ENCODE measurements at places on chromosomes 3 and 15.
A peak's percentile ranks its signal among the peaks of the same experiment; 100 is the strongest.

- DNase-seq, result no peak
Observed at GRCh38 chr3:32470362-32470761, 32.3 kb downstream of the CMTM6 start.

- DNase-seq, result peak; percentile 21
Observed at GRCh38 chr3:23113455-23114171, 89.5 kb upstream of the UBE2E2 start.

GRCh38 chr3:154274348-154274747 lies 49.9 kb downstream of the DHX36 start:
- DNase-seq, result no peak

- DNase-seq, result no peak
Observed at GRCh38 chr15:44573386-44573785, 36.4 kb downstream of the EIF3J start.

DNA sequence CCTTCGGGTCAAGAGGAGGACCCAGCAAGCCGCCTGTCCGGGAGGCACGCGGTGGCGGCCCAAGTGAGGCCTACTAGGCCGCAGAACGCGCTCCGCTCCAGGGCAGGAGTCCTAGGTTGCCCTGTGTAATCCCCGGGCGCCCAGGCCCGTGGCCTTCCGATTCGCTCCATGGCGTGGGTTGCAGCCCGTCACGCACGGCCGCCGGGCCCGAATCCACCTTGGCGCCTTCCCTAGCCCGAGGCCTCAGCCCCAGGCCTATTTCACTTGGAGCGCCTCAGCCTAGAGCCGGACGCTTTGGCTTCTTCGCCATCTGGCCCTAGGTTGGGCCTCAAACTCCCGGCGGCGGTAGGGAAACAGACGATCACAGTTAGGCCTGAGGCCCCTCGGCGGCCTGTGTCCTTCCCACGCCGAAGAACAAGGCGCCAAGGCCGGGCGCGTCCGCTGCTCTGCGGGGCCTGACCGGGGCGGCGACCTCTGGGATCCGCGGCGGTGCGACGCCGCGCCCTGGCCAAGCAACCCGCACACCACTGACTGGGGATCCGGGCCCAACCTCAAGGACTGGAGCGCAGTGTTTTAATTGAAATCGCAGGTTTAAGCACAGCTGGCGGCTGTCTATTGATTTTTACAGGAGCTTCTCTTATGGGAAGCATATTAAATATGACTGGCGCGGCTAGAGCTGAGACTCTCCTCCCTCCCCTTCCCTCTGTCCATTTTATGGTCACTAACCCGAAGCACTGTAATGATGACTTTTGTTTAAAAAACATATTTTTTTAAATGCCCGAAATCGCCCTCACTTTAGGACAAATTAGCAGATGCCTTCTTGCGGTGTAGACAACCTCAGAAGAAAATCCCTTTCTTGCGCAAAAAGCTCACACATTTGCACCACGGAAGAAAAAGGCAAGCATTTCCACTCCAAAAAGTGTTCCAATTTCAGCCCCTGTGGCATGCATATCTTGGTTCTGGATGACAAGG lies 3.8 kb upstream of the FEZF2 start:
- DNase-seq, result no peak

- no peak for DNase-seq
Observed at GRCh38 chr15:57165992-57166391, 210.3 kb upstream of the CGNL1 start.

DNA sequence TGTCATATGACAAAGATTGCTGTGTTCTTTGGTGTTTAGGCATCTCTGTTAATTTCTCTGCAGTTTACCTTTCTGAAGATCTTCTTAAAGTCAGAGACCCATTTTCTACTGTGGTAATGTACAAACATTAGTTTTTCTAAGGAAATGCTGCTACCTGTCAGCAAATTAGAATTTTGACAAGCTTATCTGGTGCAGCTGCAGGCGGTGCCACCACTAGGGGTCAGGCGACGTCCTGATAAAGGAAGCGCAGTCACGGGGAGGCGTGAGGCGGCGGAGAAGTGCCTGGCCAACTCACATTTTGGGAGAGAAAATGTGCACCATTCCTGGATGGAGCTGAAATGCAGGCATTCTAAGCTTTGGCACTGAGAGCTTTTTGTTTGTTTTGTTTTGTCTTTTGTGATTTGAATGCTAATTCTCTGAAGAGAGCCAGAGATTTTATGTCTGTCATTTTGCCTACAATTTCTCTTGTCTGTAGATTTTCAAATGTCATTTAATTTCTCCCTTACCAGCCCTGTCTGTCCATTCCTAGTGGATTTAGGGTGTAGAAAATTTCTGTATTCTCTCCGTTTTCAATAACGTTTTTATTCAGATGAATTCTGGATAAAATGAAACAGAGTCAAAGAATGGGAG lies 24.9 kb upstream of the SIAH2 start:
- DNase-seq, result peak; percentile 70

GRCh38 chr15:70512772-70513362 lies 250.5 kb downstream of the UACA start:
- peak; percentile 29 for DNase-seq

- no peak for DNase-seq
Observed at GRCh38 chr3:57727106-57727505, 29.0 kb upstream of the SLMAP start.

GRCh38 chr15:59396679-59397078 lies 24.0 kb upstream of the MYO1E start:
- no peak for DNase-seq

DNA sequence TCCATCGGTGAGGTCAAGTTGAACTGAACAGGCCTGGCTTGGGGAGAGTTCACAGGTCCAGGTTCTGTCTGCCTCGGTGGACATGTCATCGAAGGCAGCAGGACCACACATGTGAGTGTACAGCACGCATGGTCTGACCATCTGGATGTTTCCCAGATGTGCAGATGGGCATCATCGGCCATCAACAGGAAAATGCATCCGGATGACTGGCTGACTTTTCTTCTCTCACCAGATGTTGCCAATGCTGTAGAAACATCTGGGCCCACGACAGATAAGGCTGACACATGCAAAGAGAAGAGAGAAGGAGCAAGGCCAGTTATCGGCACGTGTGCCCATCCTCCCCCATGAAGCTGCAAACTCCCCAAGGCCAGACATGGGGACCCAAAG lies 45.1 kb downstream of the NOX5 start:
- peak; percentile 38 for DNase-seq

GRCh38 chr15:87741350-87741749 lies 515.2 kb downstream of the NTRK3 start:
- no peak for DNase-seq
